ENCODE measurements at places on chromosomes 13 and 19.

DNA sequence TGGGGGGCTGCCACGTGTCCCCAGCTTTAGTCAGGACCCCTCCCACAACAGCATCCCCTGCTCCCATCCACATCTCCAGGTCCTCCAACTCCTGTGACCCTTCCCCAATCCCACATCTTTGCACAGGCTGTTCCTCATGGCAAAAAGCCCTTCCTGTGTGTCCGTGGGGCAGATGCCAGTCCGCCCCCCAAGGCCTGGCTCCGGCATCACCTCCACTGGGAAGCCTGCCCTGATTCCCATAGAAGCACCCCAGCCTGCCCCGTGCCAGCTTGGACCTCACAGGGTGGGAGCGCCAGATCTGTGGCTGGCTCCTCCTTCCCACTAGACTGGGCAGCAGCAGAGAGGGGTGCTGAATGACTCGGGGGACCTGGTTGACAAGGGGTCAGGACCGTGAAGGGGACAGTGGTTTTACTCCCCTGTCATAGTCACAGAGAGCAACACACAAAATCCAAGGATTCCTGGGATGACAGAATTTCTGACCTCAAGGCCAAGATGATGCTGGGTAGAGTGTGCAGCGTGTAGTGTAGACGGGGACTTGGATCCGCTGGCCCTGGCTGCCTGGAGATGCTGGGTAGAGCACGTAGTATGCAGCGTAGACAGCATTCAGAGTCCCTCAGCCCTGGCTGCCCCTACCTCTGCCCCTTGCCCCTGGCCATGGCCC, 13.3 kb downstream of the KLF2 start:
- no peak for DNase-seq

- DNase-seq, result no peak
Measured at GRCh38 chr13:30985637-30986205, 53.3 kb downstream of the TEX26 start.

- DNase-seq, result peak; percentile 60
Measured at GRCh38 chr19:44903602-44904425, 1.8 kb upstream of the APOE start.

DNA sequence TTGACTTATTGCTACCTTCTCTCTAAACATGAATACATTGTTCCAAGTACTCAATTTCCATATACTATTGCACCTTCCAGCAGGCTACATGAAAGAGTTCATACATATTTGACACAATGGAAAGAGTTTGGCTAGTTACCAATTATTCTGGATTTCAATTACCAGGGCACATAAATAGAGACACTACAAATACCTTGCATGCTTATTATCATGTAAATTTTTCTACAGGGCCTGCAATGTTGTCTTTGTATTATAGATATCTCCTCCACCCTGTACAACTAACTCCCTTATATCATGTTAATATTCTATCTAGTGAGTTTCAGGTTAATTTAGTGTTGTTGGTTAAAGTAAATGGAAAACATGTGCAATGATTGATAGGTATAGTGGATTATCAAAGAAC, 540.7 kb upstream of the SLITRK5 start:
- no peak for DNase-seq

- DNase-seq, result no peak
Measured at GRCh38 chr13:42255886-42256285, 16.1 kb upstream of the AKAP11 start.

DNA sequence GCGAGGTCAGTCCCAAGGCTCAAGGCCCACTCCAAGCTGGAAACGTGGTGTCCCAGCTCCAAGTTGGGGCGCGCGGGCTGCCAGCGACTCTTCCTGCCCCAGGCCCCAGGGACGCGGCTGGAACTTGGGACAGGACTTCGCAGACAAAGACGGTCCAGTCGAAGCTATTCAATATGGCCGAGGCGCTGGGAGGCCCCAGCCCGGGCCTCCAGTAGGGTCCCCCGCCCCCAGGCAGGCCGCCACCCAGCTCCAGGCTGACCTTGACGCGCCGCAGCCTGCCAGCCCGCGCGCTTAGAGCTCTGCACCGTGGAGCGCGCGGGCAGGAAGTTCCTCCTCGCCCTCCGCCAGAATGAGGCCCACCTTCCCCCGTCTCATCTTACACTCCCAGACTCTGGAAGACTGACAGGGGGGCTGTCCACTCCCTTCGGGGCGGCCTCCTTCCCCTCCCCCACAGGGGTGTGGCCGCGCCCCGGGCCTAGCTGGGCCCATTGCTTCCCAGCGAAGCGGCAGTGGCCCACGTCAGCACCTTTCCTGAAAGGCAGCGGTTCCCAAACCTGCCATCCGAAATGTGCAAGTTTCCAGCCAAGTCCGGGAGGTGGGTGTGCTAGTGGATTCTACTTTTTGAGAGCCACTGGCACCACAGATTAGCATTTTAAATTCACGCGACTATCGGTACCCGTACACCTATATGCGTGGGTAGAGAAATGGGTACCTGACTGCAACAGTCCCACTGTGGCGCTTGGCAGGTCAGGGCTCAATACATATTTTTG, at the start of gene CCDC8:
Gene CCDC8 (minus strand): TSS at position 303 of the 770 bp plus-strand sequence. CDS start 754 bp downstream, outside the sequence.
- no peak for DNase-seq

DNA sequence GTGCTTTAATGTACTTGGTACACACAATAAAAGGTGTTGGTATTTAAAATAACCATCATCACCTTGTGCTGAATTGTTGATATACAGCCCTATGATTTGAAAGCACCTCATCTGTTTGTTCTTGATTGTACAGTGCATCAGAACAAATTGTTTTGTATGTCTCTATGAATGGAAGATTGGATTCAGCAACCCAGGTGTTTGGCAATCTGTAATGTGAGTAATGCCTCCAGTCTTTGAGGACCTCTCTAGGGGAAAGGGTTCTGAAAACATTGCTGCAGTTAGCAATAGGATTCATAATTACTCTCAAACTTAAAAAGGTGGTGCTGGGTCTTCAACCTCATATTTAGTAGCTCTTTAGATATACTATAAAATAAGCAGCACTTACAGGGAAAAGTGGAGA, 341.8 kb downstream of the OXGR1 start:
- DNase-seq, result no peak

GRCh38 chr19:58361900-58362271, 665 bp downstream of the ZNF497 start:
- peak; percentile 30 for DNase-seq

- no peak for DNase-seq
Measured at GRCh38 chr13:98476106-98476505, 100.8 kb downstream of the STK24 start.

DNA sequence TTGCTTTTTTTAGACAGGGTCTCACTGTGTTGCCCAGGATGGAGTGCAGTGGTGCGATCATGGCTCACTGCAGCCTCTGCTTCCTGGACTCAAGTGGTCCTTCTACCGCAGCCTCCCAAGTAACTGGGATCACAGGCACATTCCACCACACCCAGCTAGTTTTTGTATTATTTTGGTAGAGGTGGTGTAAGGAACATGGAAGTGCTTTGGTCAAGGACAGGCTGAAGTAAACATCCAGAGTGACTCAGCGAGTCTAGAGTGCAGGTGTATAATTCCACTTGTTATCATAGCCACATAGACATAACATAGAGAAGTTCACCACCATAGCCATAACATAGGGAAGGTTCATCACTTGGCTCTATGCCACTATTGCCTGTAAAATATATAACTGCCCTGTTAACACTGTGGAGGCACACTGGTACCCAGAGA, 98.6 kb downstream of the RBM26 start:
- DNase-seq, result no peak

- no peak for DNase-seq
Measured at GRCh38 chr19:54109651-54110050, 5.8 kb downstream of the TFPT start.

DNA sequence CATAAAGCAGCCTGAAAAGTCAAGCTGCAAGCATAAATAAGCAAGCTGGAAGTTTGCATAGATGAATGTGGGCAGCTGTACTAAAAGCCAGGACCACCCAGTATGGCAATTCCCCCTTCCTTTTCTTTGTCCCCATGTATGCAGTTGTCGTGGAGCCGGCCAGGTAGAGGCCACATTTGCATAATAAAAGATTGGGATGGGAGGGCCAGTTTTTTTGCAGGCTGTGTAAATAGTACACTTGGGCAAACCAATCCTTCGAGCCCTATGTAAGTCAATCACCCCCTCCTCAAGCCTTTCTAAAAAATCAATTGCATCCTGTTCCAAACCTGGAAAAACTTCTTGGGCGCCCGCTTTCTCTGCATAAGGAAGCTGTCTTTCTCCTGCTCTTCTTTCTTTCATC, 13.1 kb upstream of the ZNF99 start:
- DNase-seq, result no peak

DNA sequence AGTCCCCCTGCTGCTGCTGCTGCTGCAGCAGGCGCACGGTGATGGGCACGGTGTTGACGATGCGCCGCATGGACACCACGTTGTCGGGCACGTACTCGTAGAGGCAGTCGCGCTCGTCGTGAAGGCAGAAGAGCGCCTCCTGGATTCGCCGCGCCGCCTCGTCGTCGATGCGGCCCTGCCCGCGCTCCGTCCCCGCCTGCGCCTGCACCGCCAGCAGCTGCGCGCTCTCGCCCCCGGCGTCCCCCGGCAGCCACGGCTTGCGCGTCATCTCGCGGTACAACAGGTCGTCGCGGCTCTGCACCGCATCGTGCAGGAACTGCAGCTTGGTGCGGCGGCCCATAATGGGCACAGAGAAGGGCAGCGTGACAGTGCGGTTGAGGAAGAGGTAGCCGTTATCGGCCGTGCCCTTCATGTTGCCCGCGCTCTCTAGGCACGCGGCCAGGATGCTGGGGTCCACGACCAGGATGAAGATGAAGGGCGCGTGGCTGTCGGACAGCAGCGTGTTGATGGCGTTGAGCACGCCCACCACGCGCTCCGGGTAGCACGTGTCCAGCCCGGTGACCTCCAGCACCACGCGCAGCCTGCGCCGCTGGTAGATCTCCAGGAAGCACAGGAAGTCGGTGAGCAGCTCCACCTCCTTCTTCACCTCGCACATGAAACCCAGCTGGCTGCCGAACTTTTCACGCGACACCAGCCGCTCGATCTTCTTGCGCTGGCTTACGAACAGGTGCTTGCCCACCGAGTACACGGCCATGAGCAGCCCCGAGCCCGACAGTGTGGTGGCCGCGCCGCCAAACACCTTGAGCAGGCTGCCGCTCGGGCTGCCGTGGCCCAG, 8.1 kb downstream of the NKPD1 start:
- no peak for DNase-seq

DNA sequence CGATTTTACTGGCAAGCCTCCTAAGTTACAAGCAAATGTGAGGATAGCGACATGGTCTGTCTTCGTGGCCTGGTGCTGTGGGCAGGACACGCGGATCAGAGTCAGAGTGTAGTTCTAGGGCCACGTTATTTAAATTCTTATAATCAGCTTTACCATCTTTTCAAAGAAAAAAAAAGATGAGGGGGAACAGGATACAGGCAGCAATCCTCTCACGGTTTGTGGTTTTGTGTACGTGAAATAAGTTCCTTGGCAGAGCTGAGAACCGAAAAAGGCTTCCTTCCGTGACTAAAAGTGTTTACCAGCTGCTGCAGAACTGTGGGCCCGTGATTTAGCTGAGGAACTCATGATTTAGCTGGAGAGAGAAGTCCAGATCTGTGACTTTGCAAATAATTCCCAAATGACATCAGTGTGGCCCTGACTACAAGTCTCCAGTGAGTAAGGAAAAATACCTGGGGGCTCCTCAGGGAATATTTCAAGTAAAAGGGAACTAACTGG, 27.2 kb downstream of the RCBTB2 start:
- DNase-seq, result no peak

DNA sequence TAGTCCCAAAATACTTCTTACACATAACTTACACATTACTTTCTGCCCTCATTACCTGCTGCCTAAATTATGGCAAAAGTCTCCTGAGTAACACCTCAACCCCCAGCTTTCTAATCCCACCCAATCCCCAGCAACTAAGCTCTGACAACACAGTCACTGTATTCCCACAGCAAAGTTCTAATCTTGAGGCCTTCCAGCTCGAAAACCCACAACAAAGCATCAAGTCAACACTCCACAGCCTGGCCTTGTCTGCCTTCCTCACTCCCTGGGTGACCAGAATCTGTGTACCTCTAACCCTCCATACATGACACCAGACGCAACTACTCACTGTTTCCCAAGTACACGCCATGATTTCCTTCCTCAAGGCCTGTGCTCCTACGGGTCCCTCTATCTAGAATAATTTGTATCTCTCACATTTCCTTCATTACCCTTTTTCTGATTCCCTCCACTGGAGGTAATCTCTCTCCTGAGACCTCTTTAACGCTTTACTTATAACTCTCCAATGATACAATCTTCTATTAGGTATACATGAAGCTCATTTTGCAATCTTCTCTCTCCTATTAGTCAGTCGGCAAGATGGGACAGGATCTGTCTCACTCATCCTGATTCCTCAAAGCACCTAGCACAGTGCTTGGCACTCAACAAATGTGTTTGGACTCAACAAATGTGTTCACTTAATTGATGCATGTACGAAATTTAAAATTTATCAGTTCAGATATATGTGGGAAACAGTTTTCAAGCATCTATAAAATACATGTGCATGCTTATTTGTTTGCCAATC, 87.6 kb upstream of the DOCK9 start:
- no peak for DNase-seq

GRCh38 chr13:35617420-35617819, 140.9 kb upstream of the MAB21L1 start:
- no peak for DNase-seq

GRCh38 chr13:85662186-85662585, 137.0 kb downstream of the SLITRK6 start:
- DNase-seq, result no peak

GRCh38 chr13:107375701-107376340, 807.9 kb upstream of the ARGLU1 start:
- DNase-seq, result no peak

Data from stimulated activated CD4-positive, alpha-beta T cell treated with anti-CD3 and anti-CD28 coated beads, Interleukin-15, amount 100 ng/mL, for 1 hour (primary cell).